NAMALWA (cell line): ENCODE measurements at places on chromosomes 11 and 22.

- DNase-seq = no peak
Measured at GRCh38 chr11:124941703-124942102, 5.9 kb upstream of the HEPACAM start.

DNA sequence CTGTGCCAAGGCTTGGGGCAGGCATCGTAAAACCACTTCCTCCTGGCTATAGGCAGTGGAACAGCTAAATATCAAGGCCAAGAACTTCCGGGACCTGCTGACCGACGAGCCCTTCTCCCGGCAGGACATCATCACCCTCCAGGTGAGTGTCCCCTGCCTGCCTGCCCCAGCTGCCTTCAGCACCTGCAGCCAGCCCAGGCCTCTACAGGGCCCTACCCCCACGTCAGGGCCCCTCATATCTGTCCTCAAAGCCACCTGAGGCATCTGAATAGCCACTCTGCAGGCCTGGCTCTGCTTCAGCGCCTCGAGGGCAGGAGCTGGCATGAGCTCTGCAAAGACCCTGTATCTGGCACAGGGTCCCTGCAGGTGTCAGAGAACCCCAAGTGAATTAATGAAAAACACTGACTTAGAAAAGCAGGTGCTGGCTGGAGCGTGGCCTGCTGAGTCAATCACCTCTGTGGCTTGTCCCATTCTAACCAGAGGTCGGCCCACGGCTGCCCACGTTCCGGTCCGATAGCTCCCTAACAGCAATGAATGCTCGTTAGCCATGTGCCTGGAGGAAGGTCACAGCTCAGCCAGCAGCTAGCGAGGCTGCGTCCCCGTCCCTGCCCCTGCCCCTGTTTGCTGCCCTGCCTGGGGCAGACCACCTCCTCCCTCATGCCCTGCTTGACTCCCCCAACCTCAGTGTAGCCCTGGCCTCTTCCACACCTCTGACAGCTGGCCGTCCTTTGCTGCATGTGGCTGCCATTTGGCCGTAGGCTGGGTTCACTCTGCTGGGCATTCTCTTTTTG, 16.8 kb downstream of the PPIL2 start:
- peak; percentile 47 for DNase-seq

DNA sequence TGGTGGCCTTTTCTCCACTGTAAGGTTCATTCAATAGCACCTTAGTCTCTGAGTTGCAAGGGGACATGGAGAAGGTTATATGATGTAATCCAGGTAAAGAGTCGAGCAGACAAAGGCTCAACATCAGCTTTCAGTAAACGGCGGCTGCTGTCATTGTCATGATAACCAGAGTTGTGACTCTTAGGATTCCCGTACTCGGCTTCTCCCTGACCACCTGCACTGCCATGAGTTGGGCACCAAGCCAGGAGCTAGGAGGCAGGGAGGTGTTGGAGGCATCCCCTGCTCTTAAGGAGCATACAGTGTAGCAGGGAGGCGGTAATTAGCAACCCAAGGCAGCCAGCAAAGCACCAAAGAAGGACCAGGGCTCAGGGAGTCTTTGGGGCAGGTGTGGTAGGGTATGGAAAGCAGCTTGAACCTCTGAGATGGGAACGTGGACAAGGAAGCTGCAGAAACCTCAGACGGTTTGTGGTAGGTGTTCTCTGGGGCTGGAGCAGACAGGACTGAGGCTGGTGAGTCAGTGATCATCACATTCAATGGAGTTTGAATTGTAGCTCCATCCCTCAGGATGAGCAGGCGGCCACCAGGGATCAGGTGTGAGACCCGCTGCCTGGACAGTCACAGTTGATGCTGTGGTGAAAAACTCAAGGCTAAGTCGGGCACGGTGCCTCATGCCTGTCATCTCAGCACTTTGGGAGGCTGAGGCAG, 31.7 kb downstream of the LIF start:
- no peak for DNase-seq

GRCh38 chr22:30830907-30831306, 136.2 kb downstream of the OSBP2 start:
- no peak for DNase-seq

- no peak for DNase-seq
Measured at GRCh38 chr22:48371391-48371790, 1456.3 kb downstream of the BRD1 start.

GRCh38 chr11:58688789-58689503, 42.8 kb downstream of the GLYAT start:
- DNase-seq = no peak
